Ammon's horn (tissue), 1 donor: ENCODE measurements at places on chromosomes 3 and 15.

DNA sequence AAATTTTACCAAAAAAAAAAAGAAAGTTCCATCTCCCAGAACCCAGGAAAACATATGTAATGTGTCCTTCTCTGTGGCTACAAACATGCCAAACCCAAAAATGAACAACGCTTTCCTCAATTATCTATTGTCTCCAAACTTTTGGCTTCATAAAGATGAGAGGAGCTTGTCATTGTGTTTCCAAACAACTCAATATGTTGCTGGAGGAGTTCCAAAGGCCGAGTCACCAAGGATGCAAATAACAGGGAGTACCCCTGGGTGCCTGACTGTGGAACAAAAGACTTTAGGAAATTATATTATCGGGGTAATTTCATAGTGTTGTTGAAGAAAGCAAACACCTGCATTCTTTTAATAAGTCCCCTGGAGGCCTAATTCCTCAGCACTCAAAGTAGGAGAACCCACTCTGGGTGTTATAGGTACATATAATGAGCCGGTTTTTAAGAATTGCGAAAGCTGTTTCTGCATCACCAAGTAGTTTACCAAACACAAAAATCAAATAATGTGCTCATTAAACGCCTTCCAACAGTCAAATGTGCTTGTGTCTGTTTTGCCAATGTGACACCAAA, 206.3 kb upstream of the PRICKLE2 start:
- DNase-seq, result no peak

DNA sequence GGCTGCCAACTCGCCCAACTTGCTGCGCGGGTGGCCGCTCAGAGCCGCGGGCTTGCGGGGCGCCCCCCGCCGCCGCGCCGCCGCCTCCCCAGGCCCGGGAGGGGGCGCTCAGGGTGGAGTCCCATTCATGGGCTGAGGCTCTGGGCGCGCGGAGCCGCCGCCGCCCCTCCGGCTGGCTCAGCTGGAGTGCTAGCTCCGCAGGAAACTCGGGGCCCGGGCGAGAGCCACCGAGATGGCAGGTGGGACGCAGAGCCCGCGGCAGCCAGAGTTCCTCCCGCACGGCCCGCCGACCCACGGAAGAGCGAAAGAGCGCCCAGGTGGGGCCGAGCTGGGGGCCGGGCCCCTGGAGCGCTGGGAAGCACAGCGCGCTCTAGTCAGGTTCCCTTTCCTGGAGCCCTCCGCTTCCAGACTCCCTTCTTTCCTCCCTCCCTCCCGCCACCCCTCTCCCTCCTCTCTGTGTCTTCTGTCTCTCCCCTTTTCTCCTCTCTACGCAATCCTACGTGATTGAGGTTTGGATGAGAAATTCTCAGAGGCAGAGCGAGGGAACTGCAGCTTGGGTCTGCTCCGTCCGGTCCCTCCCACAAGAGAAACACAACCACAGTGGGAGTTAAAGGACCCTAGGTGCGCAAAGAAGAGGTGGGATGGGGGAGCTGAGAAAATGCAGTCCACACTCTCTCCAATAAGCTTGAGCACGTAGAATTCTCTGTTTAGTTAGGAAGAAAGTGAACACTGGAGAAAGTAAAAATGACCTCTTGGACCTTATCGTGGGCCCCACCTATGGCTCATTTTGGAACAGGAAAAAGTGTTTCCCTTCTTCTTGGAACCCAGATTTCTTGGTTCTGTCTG, 317.3 kb downstream of the FGF12 start:
- DNase-seq, result peak; percentile 18

DNA sequence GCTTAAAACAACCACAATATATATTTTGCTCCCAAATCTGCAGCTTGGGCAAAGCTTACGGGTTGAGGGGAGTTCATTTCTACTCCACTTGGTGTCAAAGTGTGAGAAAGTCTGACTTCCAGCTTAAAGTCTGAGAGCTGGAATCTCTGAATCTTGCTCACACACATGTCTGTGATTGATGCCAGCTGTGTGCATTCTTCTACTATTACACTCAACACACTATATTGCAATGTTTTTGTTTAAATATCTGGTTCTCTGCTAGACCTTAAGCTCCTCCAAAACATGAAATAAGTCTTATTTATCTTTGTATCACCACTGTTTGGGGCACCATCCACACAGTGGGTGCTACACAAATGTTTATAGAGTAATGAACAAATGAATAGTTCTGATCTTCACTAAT, 36.7 kb upstream of the SECISBP2L start:
- DNase-seq, result no peak

GRCh38 chr3:45249391-45249790, 23.3 kb upstream of the TMEM158 start:
- no peak for DNase-seq

DNA sequence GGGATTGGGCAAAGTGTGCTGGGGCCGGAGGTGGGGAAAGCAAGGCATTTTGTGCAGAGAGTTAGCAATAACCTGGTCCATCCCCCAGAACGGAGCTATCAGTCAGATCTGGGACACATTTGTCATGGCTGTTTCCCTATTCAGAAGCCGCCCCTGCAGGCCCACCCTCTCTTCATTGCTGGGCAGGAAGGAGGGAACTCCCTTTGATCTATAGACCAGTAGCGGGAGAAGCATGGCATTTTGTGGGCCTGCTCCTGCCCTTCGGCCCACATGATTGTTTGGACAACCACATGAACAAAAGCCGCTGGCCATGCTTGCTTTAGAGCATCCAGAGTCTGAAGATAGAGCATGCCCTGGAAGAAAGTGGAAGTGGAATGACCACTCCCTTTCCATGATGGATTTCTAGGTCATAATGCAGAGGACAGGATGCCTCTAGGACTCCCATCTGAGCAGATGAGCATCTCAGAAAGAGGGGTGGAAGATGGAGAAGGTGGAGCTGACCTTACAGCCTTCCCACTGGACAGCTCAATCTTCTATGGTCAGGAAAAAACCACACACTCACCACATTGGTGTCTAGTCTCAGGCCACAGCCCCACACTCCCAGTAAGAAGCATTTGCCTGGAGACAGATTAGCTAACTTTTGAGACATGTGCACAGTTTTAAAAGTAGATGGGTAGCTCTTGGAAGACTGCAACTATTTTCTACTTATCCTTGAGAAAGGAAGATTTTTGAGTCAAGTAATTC, 11.9 kb upstream of the LRTM1 start:
- no peak for DNase-seq

DNA sequence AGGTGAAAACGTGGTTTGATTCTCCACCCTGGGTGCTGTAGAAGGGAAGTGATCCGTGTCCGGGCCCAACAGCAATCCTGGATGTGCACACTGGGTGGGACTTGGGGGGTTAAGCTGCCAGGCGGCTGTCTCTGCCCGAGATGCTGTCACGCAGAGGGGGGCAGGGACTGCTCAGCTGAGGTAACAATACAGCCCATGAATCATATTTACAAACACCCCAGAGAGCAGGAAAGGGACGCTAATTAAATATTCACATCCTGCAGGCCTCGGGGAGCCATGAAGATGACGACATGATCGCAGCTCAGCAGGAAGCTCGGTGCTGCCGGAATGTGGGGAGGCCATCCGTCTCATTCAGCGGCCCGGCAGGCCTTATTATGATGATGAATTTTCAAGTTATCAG, 17.9 kb upstream of the CRABP1 start:
- no peak for DNase-seq

DNA sequence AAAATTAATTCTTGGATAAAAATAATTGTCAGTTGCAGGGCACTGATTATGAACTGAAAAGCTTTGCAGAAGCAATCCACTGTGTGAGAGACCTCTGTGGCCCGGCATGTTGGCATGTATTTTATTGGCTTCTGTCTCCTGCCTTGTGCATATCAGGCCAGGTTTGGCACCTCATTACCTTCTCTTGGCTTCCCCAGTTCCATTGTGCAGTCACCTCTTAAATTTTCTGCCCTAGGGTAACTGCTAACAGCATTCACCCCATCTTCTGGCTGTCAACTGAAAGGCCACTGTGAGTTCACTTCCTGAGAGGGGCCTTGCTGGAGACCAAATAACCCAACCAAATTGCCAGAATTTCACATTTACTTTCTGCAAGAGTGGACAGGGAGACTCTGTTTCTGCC, 92.7 kb upstream of the RARB start:
- no peak for DNase-seq

GRCh38 chr3:58134468-58134867, 76.3 kb downstream of the DNASE1L3 start:
- DNase-seq, result no peak

GRCh38 chr3:133280586-133280985, 119.3 kb upstream of the BFSP2 start:
- DNase-seq, result no peak

GRCh38 chr3:161420746-161421145, 49.4 kb upstream of the SPTSSB start:
- no peak for DNase-seq

DNA sequence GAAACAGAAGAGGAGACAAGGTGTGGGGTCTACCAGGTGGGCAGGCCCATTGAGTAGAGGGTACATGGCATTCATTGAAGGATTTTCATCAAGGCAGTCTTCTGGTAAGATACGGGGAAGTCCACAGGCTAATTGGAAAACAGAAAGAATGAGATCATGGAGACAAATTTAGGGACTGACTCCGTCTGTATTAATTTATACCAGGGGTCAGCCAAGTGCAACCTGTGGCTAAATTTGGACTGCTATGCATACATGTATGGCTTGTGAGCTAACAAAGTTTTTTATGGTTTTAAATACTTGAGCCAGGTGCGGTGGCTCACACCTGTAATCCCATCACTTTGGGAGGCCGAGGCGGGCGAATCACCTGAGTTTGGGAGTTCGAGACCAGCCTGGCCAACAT, 21.1 kb upstream of the SNRPN start:
- no peak for DNase-seq

GRCh38 chr3:43618142-43618541, 3.7 kb downstream of the ANO10 start:
- DNase-seq, result no peak

GRCh38 chr3:127250032-127250431, 37.8 kb downstream of the PRR20G start:
- no peak for DNase-seq

DNA sequence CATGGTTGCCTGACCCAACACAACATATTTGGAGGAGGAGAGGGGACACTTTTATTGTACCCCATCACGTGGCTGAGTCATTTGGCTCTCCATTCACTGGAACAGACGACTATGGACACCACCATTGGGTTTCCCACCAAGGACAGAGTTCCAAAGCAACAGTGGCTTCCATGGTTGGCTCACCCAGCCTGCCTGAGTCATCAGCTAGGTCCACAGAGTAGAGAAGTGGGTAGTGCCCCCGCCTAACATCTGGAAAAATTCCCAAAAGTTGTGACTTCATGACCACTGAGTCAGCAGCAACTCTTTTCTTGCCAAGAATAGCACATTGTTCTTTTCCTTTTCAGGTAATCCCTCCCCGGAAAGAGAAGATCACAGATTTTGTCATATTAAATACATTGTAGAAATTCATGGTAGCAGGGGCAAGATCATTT, 3.0 kb upstream of the PPP1R2 start:
- no peak for DNase-seq

GRCh38 chr15:36584511-36584910, 5.1 kb downstream of the CDIN1 start:
- DNase-seq, result no peak

DNA sequence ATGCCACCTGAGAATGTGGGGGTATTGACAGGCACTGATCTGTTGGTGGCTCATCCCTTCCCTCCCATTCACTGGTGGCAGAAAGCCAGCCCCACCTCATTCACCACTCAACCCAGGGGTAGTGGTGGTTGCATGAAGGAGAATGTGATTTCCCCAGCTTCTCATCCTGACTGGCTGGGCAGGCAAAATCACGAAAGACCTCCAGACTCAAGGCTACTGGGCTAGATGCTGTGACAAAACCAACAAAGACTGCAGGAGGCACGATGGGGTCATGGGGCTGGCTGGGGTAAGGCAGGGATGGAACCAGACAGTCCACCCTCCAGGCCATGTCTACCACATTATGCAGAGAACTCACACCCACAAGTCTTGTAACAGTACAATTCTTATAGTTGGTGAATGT, 33.9 kb downstream of the FSTL1 start:
- no peak for DNase-seq

DNA sequence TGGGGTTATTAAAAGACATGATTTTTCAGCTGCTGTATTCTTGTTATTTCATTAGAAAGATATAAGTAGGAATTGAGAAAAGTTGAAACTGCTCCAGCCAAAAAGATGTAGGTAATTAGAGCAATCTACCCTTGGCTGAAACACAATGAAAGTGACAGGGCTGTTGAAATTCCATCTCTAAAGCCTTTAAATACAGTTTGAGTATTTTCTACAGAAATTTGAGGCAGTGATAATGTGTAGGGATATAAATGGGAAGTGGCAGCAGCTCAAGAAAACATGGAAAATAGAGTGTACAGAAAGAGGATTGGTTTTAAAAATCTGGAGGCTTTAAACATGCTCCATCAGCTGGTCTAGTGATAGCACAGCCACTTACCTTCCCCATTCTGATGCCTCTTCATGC, 22.8 kb upstream of the UNC13C start:
- DNase-seq, result no peak

- DNase-seq, result no peak
Observed at GRCh38 chr3:50333744-50334328, 5.8 kb upstream of the TUSC2 start.

DNA sequence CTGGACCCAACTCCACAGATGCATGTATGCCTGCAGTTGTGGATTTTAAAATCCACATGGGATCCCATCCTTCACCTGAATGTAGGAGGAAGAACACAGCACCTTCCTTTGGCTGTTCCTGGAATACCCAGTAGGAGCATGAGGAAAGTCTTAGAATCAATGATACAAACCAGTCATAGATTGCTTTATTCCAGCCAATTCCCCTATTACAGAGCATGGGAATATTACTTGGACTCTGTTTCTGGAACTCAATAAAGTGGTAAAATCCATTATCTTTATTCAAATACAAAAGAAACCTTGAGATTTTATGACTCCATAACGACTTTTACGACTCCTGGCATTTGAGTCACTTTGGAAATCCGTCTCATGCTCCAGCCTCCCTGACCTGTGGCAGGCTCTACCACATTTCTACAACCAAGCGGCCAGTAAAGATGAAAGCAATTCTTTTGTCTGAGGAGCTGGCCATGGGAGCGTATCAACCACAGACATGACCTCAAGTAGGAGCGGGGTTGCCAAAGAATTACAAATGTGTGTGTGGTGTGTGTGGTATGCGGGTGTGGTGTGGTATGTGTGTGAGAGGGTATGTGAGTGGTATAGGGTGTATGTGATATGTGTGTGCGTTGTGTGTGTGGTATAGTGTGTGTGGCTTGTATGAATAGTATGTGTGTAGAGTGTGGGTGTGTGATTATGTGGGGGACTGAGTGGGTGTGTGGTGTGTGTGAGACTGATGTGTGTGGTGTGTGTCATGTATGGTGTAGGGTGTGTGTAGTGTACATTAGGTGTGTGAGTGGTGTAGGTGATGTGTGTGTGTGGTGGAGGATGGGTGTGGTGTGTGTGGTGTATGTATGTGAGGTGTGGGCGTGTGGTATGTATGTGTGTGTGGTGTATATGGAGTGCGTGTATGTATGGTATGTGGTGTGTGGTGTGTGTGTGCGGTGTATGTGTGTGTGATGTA, 40.0 kb downstream of the ARRDC4 start:
- no peak for DNase-seq

DNA sequence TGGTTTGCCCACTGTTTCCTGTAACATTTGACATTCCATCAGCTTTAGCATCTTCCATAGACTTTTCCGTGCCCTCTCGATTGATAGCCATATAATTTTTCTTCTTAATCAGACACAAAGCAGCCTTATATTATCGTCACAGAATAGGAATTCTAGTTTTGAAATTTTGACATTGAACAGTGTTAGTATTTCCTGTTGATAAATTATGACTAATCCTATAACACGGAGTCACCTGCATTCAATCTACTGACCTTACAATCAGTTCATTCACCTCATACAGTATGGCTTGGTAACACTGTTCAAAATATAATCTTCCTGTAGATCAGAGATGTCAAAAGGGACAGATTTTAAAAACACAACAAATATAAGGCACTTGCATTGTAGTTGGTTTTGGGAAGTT, 423.7 kb downstream of the C3orf38 start:
- DNase-seq, result no peak
